ENCODE measurements at places on chromosomes 7 and 10.

GRCh38 chr7:106778656-106779250 lies 86.3 kb upstream of the PIK3CG start:
- no peak for DNase-seq

DNA sequence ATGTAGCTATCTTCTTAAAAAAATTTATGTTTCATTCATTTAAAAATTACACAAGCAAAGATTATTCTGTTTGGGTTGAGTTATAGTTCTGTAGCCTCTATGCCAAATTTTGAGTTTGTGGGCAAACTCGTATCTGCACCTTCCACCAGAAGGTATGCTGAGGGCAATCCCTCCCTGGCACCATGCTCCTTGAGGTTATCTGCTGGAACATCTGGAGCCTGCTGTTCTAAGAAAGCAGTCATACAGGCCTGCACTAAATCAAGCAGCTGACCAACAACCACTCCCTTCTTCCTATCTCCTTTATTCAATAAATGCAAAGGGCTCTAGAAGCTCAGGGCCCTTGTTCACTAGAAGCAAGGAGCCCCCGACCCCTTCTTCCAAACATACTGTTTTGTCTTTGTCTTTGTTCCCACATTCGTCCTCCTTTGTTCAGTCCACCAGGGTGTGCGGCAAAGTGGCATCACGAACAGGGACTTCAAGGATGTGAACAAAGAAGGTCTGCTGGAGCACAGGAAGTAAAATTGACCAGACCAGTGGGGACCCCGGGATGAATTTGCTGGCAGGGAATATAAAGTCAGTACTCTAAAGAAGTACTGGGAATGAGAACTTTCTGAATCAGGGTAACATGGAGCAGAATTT lies 36.4 kb downstream of the OR13A1 start:
- DNase-seq: no peak

GRCh38 chr7:69681181-69681580 lies 82.9 kb downstream of the AUTS2 start:
- DNase-seq: peak; percentile 14

DNA sequence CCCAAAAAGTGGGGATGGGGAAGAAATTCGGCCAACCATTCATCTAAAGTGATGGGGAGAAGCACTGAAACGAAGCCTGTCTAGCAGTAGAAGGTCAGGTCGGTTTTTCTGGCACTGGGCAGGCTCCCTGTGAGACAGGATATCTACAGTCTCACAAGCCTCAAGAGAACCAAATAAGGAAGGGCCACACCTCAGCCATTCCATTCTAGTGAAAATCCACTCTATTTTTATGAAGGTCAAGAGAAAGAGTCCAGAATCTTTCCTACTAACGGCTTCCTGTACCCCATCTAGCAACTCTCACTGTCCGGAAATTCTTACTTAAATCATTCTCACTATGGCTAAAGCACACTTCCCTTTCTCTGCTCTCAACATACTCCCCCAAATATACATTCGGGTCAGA lies 267.1 kb downstream of the PRPF18 start:
- DNase-seq: no peak

GRCh38 chr7:151744656-151745638 lies 132.0 kb downstream of the PRKAG2 start:
- DNase-seq: no peak

DNA sequence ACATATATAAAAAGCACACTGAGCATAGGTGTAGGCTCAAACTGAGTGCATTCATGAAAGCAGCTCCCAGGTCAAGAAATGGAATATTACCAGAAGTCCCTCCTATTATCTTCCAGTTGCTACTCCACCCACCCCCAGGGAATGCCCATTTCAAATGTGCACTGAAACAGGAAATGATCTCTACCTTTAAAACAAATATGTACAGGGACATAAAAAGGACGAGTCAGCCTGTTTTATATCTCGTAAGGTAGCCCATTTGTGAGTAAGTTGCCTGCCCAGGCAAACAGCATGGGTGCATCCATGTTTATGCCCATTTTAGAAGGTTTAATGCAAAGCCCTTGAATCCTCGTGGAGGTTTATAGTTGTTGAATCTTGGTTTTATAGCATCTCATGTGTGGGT lies 10.4 kb downstream of the FFAR4 start:
- DNase-seq: no peak

DNA sequence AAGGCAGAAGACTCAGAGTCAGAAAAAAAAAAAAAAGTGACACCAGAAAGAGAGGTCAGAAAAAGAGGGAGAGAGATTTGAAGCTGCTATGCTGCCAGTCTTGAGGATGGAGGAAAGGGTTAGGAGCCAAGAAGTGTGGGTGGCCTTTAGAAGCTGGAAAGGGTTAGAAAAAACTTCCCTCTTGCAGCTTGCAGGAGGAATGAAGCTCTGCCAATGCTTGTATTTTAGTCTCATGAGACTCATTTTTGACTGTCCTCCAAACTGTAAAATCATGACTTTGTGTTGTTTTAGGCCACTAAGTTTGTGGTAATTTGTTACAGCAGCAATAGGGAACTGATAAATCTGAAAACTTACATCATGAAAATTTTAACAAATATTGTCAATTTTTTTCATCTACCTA lies 127.7 kb upstream of the NOBOX start:
- DNase-seq: no peak

GRCh38 chr7:131562941-131563340 lies 6.5 kb upstream of the PODXL start:
- DNase-seq: no peak
